ENCODE measurements at places on chromosomes 2 and 18.

- no peak for DNase-seq
Measured at GRCh38 chr2:147224070-147224469, 620.8 kb upstream of the ACVR2A start.

DNA sequence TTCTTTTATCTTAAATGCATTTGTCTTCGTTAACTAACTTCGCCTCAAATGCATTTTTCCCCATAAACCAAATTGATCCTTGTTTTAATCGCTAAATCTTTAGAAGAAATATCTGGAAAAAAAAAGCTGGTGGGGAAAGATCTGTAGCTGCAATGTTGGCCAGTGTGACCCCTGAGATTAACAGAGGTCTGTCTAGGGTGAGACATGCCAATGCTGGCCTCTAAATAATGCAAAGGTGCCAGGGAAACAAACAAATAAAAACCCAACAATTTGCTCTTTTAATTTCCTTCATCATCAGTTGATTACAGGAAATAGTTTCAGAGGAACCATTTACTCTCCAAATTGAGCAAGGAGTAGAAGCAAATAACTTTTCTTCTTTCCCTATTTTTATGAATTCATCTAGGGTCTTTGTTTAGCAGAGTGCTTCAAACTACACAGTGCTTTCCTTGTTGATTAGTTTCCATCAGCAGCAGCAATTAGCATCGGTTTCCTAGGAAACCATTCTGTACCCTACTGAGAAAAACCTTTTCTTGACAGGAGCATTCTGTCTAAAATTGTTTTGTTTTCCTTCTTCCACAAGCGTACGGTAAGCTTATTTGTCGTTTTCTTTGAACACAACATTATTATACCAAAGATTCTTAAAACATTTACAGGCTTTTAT is 100.5 kb upstream of the UNC80 start:
- no peak for DNase-seq

GRCh38 chr18:74768096-74768495 is 170.4 kb downstream of the ZNF407 start:
- DNase-seq = no peak

GRCh38 chr2:157182834-157183396 is 74.6 kb upstream of the GALNT5 start:
- peak; percentile 76 for DNase-seq

DNA sequence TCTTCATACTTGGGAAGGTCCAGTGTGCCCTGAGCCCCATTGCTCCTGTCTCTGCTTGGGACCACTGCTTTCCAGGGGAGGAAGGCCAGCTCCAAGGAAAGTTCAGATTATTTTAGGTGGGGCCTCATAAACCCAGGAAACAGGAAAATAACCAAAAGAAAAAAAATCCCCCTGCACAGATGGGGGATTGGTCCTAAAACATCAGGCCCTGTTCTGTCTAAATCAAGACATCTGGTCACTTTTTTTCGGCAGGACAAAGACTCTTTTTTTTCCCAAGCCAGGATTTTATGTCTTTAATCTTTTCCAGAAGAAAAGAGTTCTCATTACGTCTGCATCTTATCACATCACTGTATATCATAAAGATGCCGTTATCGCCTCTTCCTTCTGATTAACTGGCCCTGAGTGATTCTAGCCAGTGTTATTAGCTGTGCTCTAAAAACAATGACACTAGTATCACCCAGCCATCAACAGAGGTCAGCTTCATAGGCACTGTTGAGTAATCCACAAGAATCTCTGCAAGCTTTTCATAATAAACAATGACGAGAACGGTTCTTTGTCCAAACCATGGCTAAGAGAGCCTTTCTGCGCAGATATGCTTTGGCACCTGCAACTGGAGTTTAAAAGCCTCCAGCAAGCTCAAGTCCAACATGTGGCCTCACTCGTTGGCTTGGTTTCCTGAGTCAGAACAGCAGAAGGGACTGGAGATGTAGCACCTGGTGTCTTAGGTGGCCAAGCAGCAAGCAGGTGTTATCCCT is 138.2 kb downstream of the VAPA start:
- DNase-seq = no peak

GRCh38 chr2:184780944-184781343 is 182.6 kb downstream of the ZNF804A start:
- no peak for DNase-seq

GRCh38 chr2:16700551-16701259 is 35.1 kb upstream of the CYRIA start:
- DNase-seq = no peak

- DNase-seq = no peak
Measured at GRCh38 chr2:78541451-78542267, 483.8 kb upstream of the REG3G start.

- no peak for DNase-seq
Measured at GRCh38 chr2:240435948-240436682, 652 bp downstream of the GPC1 start.

GRCh38 chr2:85976106-85976920 is 87.5 kb upstream of the ST3GAL5 start:
- no peak for DNase-seq

DNA sequence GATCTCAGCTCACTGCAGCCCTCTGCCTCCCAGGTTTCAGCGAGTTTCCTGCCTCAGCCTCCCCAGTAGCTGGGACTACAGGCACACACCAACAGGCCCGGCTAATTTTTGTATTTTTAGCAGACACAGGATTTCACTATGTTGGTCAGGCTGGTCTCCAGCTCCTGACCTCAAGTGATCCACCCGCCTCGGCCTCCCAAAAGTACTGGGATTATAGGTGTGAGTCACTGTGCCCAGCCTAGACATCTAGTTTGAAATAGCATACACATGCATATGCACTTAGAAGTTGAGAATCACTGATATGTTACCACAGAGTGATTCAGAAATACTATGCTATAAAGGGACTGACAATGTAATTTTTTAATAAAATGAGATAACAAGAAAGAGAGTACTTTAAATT is 69.8 kb upstream of the CDKL4 start:
- peak; percentile 72 for DNase-seq

GRCh38 chr2:20662308-20662937 is 4.5 kb upstream of the GDF7 start:
- DNase-seq = no peak

GRCh38 chr2:110725859-110726258 is 6.5 kb upstream of the ACOXL start:
- no peak for DNase-seq

GRCh38 chr2:49129034-49129433 is 25.3 kb downstream of the FSHR start:
- no peak for DNase-seq

GRCh38 chr2:223681125-223681524 is 79.0 kb upstream of the SCG2 start:
- DNase-seq = no peak

- no peak for DNase-seq
Measured at GRCh38 chr2:8653485-8653884, 28.4 kb upstream of the ID2 start.

- no peak for DNase-seq
Measured at GRCh38 chr2:134911400-134911785, 7.2 kb upstream of the CCNT2 start.

- DNase-seq = no peak
Measured at GRCh38 chr2:7180638-7181370, 263.6 kb downstream of the RNF144A start.

DNA sequence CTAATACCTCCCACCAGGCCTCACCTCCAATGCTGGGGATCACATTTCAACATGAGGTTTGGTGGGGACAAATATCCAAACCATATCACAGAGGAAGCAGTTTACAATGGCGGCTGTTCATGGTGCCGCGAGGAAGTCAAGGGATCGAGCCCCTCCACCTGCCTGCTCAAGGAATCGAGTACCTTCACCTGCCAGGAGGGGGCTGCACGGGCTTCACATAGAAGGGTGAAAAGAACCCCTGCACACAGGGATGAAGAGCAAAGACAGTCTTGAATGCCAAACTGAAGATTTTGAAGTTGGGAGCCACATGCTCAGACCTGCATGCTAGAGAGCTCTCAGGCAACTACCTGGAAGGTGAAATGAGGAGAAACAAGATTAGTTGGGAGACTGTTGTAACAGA is 110.3 kb downstream of the KCNF1 start:
- DNase-seq = no peak

GRCh38 chr18:54023471-54023870 is 201.0 kb downstream of the MBD2 start:
- no peak for DNase-seq

- DNase-seq = no peak
Measured at GRCh38 chr2:162379719-162380580, 36.0 kb downstream of the GCA start.

DNA sequence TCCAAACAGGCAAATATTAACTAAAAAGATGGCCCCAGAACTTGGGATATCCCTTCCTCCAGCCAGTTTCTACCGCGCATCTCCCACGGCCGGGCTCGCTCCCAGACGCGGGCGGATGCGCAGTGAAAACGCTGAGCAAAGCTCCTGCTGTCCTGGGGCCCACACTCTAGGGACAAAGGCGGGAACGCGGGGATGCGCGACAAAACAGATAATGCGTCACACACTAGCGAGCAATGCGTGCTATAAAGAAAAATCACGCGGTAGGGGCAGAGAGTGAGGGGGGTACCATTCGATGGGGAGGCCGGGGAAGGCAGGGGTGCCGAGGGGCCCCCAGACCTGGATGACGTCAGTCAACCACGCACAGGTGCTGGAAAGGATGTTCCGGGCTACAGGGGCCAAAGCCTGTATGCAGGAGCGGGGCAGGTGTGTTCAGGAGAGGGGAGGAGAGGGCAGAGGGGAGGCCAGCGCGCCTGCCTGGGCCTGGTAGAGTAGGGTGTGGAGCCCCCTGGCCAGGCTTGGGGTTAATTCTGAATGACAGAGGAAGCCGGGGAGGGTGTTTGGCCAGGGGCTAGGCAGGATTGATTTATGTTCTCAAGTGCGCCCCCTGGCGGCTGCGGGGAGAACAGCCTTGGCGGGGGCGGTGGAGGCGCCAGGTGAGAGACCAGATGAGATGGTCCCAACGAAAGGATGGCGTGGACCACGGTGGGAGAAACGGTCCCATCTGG is 14.9 kb upstream of the ITM2C start:
- no peak for DNase-seq

GRCh38 chr2:189293164-189293563 is 113.6 kb upstream of the COL5A2 start:
- DNase-seq = peak; percentile 88

DNA sequence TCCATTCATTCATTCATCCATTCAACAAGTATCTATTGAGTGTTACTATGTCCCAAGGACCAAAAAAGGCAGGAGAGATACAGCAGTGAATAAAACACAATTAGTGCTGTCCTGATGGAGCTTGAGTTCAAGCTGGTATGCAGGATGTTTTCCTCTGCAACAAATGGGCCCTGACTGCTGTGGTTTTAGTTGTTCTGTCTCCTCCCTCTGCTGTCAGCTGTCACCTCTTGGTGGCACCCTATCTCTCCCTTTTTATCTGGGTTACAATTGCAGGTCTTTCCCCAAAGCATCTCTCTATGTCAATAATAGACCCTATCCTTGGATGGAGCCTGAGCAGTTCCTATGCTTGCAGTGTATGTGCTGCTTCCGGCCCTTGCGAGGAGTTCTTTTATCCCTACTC is 304.8 kb downstream of the PDE11A start:
- DNase-seq = no peak
